ENCODE measurements at places on chromosomes 3 and 15.
A peak's percentile ranks its signal among the peaks of the same experiment; 100 is the strongest.

GRCh38 chr3:71994203-71994602 lies 209.3 kb upstream of the PROK2 start:
- peak; percentile 30 for DNase-seq

DNA sequence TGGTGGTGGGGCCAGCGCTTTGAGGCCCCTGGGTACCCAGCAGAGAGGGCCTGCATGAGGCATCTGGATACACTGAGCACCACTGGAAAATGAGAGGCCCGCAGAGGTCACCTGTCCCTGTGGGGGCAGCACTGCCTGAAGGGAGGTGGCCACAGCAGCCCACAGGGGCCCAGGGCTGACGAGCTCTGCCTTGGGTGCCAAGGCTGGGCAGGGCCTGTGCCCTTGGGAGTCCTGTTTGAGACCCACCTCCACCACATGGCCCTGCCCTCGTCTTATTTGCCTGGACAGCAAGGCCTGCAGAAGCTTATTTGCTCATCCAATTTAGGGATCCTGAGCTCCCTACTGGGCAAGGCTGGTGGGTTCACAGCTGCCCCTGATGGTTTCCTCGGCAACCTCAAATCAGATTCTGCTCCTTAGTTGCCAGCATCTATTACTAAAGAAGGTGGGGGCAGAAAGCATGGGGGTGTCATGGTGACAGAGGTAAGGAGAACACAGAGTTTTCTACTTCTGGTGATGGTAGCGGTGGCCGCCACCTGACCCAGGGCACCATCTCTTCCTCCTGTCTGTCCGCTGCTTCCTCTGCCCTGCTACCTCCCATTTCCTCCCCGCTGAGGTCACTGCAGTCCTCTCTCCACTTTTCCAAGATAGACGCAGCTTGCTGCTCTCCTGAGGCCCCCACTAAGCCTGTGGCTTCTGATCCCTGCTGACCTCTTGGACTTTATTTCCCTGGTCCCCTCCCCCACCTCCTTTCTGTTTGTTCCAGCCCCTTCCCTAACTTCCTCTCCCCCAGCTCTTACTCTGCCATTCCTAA lies 62.9 kb downstream of the HMCES start:
- no peak for DNase-seq

- DNase-seq = peak; percentile 88
Observed at GRCh38 chr15:80970018-80970657, 19.5 kb downstream of the MESD start.

- no peak for DNase-seq
Observed at GRCh38 chr3:122421101-122421500, 5.2 kb upstream of the WDR5B start.

- no peak for DNase-seq
Observed at GRCh38 chr15:93500155-93500554, 411.1 kb upstream of the RGMA start.

DNA sequence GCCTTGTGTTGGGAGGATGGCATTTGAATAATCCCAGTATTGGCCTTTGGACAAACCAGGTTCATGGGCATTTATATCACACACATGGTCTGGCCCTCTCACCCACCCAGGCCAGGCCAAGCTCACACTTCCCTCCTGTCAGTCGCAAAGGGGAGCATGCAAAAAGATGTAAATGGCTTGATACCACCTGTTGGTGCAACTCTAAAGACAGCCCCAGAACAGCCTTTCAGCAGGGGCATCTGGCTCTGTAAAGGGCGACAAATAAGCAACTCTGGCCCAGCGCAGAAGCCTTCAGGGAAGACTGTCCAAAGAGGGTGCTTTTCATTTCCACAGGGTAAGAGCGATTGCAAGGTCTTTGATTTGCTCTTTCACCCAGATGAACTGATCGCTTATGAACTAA lies 91.8 kb downstream of the USP13 start:
- DNase-seq = no peak

- no peak for DNase-seq
Observed at GRCh38 chr3:101796077-101796680, 17.2 kb downstream of the NXPE3 start.

DNA sequence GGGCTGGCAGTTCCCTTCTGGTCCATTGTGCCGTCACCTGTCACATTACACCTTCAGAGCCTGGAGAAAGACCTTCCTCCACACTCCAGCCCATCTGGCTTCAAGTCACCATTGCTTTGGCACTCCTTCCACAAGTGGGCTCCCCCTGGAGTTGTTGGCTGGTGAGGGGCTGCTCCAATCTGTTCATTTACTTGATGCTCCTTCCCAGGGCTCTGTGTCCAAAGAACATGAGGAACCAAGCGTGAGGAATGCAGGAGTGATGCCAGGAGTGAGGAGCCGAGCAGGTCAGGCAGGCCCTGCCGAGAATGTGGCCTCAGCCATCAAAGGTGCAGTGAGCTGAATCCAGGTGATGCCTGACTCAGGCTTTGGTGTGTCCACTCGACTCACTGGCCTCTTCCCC lies 57.2 kb downstream of the OXNAD1 start:
- DNase-seq = no peak

DNA sequence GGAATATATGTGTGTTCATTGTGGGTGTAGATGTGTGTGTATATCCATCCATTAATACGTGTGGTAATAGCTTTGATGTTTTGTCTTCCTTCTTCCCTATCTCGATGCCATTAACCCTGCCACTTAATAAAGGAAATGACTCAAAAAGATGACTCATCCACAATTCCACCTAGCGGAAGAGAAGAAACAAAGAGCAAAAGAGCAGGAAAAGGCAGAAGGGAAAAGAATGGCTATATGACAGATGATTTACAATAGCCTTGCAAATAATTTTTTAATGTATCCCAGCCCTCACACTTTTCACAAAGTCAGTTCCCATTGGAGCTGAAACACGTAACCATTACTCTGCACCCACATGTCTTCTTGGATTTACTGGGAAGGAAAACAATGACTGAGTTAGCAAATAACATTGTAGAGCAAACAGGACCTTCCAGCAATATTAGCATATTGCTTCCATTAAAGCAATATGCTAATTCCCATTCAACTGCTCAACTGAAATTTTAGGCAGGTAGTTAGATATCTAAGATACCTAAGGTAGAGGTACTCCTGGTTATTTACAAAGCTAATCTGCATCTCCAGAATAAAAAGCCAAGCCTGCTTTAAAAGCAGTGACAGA lies 197.2 kb downstream of the KCNAB1 start:
- DNase-seq = no peak

DNA sequence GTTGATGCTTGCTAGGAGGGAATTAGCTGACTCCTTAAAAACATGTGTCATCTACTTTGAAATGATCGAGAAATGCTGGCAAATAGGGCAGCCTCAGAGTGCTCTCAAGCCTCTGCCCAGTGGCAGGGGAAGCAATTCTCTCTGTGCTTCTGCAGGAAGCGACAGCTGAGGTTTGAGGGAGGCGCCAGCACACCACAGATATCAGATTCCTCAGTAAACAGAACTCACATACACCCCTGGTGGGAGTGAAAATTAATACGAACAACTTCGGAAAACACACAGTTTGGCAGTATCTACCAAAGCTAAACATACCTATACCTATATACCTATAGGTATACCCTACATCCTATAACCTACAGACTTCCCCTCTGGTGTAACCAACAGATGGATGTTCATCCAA lies 61.3 kb downstream of the NSMCE3 start:
- peak; percentile 4 for DNase-seq
